ENCODE measurements at places on chromosomes 3 and 15.
A peak's percentile ranks its signal among the peaks of the same experiment; 100 is the strongest.

DNA sequence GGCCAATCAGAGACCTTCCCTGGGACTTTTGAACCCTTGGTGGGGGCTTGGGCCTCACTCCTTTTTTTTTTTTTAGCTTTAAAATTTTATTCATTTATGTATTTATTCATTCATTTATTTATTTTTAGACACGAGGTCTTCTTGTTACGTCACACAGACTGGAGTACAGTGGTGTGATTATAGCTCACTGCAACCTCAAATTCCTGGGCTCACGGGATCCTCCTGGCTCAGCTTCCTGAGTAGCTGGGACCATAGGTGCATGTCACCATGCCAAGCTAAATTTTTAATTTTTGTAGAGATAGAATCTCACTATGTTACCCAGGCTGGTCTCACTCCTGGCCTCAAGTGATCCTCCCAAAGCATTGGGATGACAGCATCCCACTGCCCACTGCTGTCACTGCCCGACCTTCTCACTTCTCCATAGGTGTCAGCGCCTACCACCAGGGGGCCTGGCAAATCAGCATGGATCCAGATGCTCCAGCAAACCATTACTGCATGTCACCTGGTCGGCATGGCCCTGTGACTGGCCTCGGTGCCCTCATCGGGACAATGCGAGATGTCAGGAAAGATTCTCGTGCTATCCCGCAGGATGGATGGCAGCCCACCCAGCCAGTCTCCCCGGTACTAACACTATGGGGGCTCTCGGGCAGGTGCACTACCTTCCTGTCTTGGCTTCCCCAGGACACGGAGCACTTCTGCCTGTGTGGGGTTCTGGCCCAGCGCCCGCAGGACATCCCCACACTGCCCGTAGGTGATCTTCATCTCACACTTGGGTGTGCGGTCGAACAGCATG lies 3.0 kb downstream of the MYL3 start:
- no peak for DNase-seq

DNA sequence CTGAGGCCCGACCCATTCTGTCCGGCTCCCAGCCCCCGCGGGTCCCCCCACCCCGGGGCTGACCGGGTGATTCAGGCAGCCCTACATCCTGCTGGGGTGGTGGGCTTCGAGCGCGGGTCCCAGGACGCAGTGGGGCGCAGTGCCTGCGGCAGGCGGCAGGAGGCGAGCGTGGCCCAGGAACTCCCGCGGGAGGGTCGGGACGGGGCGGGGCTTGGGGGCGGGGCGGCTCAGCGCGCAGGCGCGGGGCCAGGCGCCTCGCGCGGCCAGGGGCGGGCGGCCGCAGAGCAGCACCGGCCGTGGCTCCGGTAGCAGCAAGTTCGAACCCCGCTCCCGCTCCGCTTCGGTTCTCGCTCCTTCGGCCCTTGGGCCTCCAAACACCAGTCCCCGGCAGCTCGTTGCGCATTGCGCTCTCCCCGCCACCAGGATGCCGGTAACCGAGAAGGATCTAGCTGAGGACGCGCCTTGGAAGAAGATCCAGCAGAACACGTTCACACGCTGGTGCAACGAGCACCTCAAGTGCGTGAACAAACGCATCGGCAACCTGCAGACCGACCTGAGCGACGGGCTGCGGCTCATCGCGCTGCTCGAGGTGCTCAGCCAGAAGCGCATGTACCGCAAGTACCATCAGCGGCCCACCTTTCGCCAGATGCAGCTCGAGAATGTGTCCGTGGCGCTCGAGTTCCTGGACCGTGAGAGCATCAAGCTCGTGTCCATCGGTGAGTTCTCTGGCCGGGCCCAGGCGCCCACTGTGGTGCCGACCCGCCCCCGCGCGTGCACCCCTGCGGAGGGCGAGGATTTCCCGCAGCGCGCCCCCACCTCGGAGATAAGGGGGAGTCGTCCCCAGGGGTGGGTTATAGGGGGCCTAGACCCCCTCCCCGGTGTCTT lies at the start of gene FLNB:
Gene FLNB, plus strand, starts transcription at position 282 of the 885 bp plus-strand sequence. Its CDS starts 143 bp downstream, at position 425.
- peak; percentile 50 for DNase-seq

- DNase-seq = peak; percentile 90
Observed at GRCh38 chr15:67076147-67076843, 10.9 kb downstream of the SMAD3 start.

DNA sequence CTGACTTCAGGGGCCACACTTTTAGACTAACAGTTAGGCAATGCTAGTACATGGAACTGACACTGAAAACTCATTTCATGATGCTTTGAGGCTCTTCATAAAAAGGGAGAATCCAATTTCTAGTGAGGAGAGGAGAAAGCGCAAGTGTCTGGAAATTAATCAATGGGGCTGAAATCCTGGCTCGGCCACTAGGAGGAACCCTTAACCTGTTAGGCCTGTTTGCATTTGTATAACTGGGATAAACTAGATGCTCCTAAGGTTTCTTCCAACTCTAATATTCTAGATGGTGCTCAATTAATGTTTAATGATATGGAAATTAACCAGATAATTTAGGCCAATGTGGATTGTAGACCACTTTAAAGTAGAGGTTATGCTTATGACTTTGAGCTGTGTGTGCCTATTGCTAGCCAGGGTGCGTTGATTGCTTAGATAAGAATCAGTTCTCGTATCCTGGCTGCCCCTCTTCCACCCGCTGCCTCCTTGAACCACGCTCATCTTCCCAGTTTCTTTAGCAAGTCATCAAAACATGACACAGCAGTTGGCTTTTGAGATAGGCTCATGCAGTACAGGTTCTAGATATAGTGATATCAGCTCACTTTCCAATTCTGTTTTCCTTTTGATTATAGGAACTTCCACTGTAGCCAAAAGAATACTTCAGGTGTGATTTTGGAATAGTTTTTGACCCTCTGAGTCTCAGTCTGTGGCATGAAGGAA lies 16.8 kb upstream of the CRBN start:
- DNase-seq = no peak

- DNase-seq = no peak
Observed at GRCh38 chr3:71388535-71389120, 194.9 kb downstream of the FOXP1 start.

- no peak for DNase-seq
Observed at GRCh38 chr3:121870717-121871116, 23.5 kb upstream of the SLC15A2 start.

- no peak for DNase-seq
Observed at GRCh38 chr3:47888986-47889757, 86.2 kb downstream of the DHX30 start.

DNA sequence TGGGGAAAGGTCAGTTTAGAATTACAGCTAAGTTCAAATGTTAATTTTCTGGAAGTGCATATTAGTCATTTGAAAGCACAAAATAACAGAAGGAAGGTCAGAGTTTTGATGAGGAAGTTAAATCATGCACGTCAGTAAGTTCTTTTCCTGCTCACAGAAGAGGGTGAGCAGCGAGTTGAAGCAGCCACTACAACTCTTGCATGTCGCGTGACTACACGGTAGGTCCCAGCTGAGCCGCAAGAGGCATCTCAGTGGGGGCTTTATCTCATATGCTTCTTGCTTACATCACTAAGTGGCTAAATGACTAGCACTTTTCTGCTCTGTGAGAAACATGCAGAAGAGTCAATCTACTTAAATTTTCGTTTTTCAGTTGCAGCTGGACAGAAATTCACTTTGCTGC lies 21.3 kb upstream of the SEC62 start:
- DNase-seq = no peak

DNA sequence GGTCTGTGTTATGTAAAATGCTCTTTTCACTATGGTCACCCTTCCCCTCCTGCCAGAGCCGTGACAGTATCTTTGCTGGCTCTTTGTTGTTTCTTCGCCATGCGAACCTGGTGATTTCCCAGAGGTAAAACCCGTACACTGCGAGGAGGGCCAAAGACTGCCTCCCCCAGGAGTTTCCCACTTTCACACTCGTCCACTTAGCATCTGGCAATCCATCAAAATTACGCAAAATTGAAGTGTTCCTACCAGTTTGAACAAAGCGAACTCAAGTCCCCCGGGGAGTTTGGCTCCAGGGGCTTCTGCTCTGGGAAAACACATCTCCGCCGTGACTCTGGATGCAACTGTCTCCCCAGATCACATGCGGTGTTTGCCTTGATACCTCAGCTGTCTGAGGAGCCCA lies 239.9 kb downstream of the FAM43A start:
- DNase-seq = no peak

- DNase-seq = peak; percentile 88
Observed at GRCh38 chr3:172467170-172467824, 19.0 kb upstream of the GHSR start.

- DNase-seq = no peak
Observed at GRCh38 chr3:14146381-14147065, 21.7 kb downstream of the TMEM43 start.

DNA sequence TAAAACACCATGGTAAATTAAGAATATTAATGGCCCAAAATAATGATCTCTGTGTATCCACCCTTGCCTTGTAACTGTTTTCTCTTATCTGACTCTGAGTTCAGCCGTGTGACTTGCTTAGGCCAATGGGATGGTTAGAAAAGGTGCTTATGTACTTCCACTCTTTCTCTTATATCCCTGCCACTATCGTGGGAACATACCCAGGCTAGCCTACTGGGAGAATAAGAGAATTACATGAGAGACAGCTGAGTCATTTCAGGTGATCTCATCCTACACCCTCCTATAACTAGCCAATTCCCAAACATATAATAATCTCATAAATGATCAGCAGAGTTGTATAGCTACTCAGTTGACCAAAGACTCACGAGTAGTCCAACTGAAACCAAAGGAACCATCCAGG lies 98.3 kb upstream of the ABI3BP start:
- DNase-seq = peak; percentile 37

- DNase-seq = no peak
Observed at GRCh38 chr3:72678380-72678779, 169.9 kb downstream of the SHQ1 start.

GRCh38 chr3:159798951-159799350 lies 189.7 kb upstream of the IL12A start:
- DNase-seq = peak; percentile 92

DNA sequence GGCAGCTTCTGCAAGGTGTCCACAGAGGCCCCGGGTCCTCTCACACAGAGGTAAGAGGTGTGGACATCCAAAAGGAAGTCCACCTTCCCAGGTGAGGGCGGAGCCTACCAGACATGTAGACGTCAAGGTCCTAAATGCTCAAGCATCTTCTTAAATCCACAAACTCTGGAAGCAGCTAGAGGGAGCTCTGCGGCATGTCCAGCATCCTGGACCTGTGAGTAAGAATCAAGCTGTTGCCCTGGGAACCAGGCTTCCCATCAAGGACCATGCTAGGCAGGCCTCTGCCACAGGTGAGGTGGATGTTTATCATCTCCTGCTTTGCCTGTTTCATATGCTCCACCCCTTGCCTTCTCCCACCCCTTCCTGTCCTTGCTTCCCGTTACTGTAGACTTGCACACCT lies 368.2 kb downstream of the GABRG3 start:
- DNase-seq = no peak

DNA sequence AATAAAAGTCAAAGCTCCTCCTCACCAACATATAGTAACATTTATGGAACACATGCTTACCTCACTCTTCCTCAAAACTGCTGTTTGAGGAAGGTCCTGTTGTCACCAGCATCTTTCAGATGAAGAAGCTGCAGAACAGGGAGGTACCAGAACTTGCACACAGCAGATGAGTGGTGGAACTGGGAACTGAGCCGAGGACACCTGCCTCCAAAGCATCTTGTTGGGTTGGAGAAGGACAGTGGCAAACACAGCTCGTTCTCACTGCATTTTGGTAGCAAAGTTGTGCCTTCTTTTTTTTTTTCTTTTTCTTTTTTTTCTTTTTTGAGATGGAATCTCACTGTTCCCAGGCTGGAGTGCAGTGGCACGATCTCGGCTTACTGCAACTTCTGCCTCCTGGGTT lies 76.0 kb downstream of the CEMIP start:
- no peak for DNase-seq

DNA sequence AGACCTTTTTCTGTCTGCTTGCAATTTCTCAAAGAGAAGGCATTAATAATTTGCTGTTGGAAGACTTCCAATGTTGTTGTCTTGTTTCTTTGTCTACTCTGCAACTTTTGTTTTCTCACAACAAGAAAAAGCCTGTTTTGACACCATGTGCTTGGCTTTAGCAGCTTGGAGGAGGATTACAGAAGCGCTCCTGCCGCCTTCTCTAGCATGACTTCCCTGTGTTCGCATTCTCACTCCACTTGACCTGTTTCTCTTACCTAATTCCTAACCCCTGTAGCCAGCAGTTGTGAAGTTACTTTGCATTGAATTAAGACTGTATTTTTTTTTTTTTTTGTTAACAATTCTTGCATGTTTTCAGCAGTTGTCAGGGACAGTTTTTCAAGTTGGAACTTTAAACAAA lies 235.3 kb upstream of the GOLIM4 start:
- no peak for DNase-seq

GRCh38 chr3:49880581-49881315 lies 11.0 kb upstream of the CAMKV start:
- no peak for DNase-seq

DNA sequence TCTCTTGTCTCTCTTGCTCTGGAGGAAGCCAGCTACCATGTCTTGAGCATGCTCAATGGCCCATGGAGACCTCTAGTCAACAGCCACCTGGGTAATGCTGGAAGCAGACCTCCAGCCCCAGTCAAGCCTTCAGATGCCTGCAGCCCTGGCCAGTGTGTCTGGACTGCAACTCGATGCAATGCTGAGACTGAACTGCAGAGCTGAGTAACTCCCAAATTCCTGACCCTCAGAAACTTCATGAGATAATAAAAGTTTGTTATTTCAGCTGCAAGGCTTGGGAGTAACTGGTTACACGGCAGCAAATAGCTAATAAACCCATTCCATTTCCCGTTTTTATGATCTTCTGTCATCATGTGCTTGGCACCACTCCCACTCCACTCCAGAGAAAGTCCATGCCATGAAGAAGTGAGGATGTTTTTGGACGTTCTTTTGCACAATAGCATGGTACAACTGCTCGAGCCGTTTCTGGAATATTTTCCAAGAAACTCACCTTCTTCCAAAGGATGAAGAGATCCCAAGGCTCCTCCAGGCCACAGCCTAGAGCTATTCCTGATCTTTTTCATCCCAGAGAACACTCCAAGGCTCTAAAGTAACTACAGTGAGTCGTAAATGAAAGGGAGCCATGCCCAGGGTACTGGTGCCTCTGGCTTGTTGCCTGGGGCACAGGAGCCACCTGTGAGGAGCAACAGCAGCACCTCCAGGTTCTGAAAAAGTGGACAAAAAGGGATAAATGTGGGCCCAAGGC lies 72.0 kb upstream of the KLF13 start:
- DNase-seq = no peak

- peak; percentile 71 for DNase-seq
Observed at GRCh38 chr3:134459562-134459961, 26.2 kb downstream of the ANAPC13 start.

GRCh38 chr3:143428294-143428693 lies 308.7 kb downstream of the CHST2 start:
- DNase-seq = no peak
